ENCODE measurements at places on chromosomes 7 and 10.

DNA sequence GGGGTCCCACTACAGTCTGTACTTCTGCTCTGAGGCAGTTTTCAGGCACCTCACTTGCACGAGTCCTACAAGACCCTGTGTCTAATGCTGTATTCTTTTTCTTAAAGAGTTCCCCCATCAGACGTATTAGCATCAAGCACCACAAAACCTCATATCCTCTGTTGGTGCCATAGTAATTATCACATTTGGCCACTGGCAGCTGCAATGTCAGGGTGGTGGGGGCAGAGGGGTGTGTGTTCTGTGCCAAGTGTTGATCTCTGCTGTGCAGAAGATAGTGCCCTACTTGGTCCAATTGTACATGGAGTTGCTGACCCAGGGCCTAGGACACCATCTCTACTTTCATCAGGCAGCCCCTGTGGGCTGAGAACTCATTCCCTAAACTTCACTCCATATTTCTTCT is 20.0 kb upstream of the JAZF1 start:
- no peak for DNase-seq

- no peak for DNase-seq
Measured at GRCh38 chr7:134153493-134154136, 26.5 kb downstream of the LRGUK start.

DNA sequence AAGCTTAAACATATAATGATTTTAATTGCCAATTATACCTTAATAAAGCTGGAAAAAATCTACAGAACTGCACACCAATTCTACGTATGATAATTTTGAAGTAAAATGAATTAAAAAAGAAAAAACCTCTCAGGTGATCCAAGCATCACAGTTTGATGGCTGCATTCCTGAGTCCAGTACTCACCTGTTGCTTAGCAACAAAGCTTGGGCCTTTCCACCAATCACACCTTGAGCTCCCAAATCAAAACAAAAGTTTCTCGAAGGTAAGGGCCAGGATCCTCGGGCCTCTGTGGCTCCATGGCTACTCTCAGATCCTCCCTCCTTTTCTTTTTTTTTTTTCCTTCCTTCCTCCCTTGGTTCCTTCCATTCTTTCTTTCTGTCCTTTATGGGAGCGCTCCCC is 137.2 kb upstream of the PCBD1 start:
- no peak for DNase-seq

GRCh38 chr10:95260397-95260881 is 30.4 kb downstream of the PDLIM1 start:
- no peak for DNase-seq

GRCh38 chr10:7967035-7967434 is 87.5 kb upstream of the GATA3 start:
- no peak for DNase-seq

DNA sequence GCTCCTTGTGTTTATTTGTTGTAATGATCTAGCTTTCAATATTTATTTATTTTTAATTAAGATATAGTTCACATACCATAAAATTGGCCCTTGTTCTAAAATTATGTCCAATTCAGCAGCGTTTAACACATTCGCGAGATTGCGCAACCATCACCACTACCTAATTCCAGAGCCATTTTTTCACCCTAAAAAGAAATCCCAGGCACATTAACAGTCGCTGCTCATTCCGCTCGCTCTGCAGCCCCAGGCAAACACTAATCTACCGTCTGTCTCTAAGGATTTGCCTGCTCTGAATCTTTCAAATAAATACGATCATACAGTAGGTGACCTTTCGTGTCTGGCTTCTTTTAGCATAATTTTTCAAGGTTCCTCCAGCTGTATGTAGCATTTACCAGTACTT is 616.7 kb downstream of the CALN1 start:
- DNase-seq = no peak

- no peak for DNase-seq
Measured at GRCh38 chr7:47035522-47035921, 546.4 kb downstream of the TNS3 start.

GRCh38 chr10:48306870-48307710 is 613 bp downstream of the MAPK8 start:
- DNase-seq = peak; percentile 58

GRCh38 chr10:48900371-48900801 is 39.3 kb downstream of the LRRC18 start:
- no peak for DNase-seq

GRCh38 chr7:58086461-58086860 is 636.5 kb downstream of the ZNF716 start:
- no peak for DNase-seq

DNA sequence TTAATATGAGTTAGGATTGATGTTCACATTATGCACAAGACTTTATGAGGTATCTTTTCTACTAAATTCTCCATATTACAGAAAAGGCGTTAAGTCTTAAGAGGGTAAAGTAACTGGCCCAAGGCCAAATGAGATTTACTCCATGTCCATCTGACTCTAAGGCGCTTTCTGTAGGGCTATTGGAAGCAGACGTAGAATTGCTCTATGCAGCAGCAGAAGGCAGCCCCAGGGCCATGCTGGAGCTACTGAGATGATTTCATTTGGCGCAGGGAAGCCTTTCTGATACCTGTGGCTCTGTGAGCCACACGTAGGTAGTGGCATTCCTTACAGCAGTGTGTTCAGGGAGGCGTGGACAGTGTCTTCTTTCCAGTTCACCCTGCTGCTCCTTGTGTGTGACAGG is 133.1 kb downstream of the SH2D4B start:
- no peak for DNase-seq

DNA sequence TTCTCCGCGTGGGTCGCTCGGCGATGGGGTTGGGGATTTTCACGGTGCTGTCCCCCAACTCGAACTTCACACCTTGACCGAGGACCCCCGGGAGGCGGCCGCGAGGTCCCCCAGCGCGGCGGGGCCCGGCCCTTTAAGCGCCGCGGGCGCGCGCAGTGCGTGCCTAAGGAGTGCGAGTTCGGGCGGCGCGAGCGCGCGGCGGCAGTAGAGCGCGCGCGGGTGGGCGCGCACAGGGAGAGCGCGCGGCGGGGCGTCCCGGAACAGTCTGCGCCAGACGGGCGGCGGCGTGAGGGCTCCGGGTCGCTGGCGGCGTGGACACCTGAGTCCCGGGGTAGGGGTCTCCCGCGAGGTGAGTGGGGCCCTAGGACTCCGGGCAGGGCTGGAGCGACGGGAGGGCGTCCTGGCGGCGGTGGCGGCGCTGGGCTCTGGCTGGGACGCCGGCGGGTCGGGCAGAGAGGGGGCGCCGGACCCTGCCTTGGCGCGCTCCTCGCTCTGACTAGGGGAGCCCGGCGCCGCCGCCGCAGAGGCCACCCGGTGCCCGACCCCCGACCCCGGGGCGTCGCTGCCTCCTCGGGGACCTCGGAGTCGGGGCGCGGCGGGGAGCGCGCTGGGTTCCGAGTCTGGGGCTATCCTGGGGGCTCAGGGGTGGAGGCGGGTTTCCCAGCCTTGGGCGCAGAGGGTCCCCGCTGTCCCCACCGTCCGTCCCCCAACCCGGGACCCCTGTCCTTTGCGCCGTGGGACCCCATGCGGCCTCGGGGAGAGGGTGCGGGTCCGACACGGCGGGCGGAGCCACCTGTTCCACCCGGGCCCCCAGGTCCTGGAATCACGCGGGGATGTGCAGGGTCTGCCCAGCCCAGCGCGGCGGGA is at the start of gene PROSER2:
Gene PROSER2, plus strand, starts transcription at position 235 of the 867 bp plus-strand sequence. CDS start 28,722 bp downstream, outside the sequence.
- no peak for DNase-seq

- DNase-seq = no peak
Measured at GRCh38 chr7:116317907-116318306, 107.6 kb downstream of the TES start.

- DNase-seq = no peak
Measured at GRCh38 chr10:90042075-90042474, 340.7 kb downstream of the KIF20B start.

DNA sequence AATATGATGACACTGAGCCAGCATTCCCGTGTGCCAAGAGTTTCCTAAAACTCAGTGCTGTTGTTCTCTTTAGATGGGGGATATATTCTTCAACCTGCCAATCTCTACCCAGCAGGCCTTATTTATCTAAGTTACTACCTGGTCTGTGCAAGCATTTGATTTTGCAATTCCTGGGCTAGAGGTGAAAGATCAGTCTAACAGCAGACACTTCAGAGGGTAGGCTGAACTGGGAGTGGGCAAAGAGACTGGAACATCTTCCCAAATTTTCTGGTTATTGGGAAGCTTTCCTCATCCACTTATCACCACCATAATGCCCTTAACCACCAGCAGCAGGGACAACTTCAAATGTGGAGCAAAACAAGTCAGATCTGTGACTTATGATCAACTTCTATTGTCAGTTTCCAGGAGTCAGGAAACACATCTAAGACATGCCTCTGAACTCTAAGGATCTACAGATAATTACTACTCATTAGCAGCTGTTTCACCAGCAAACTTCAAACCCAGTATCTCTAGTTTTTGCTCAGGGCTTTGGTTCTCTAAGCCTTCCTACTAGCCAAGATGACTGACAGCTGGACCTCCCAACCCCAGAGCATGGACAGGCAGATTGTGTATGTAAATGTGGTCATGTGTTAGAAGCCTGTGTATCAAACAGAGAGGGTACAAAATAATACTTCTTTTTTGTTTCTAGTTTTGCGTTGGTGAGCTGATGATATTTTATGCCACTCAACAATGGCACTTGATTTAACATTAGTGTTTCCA is 1.0 kb downstream of the ASAH2 start:
- DNase-seq = no peak

- DNase-seq = no peak
Measured at GRCh38 chr10:53284615-53285182, 512.1 kb upstream of the MBL2 start.

GRCh38 chr10:13528875-13529713 is at the start of gene BEND7:
BEND7 (minus strand) TSS chr10:13529014; CDS start chr10:13528533, 481 bp downstream.
- no peak for DNase-seq

GRCh38 chr7:11749629-11750028 is 82.4 kb downstream of the THSD7A start:
- no peak for DNase-seq

DNA sequence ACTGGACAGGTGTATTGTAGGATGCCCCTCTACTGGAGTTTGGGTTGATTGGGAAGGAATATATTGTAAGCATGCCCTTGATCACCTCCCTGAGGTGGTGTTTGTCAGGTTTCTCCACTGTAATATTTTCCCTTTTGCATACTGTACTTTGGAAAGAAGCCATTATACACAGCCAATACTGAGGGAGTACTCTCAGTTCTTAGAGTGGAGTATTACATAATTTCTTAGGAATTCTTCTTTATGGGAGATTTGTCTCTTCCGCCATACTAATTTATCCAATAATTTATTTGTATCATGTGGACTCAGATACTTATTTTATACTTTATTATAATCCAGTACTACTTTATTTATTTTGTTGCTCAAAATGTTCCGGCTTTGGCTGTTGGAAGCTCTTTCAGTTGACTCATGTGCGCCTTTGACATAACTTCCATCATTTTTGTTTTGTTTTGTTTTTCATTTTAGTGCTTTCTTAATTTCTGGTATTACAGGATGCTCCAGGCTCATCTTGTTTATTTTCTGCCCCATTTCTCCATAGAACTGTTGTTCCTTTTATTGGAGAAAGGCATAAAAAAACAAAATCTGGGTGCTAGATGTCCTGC is 29.7 kb downstream of the MKLN1 start:
- DNase-seq = no peak

GRCh38 chr7:54292171-54292925 is 249.8 kb upstream of the VSTM2A start:
- no peak for DNase-seq

DNA sequence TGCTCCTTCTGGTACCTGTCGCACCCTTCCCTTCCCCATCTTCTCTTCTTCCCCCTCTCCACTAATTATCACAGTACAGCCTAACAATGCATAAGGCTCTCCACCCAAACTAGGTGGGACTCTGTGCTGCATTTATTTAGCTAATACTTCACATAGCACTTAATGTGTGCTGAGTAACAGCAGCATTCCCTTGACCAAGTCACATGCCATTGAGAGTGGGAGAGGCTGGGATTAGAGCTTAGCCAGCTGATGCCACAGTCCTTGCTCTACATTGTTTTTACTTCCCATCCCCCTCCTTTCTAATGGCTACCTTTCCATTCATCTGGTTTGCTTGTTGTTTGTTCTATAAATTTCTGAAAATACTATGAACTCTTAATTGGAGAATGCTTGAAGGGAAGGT is 426.9 kb downstream of the LRMDA start:
- no peak for DNase-seq

- no peak for DNase-seq
Measured at GRCh38 chr7:99762680-99763327, 21.2 kb downstream of the CYP3A4 start.

DNA sequence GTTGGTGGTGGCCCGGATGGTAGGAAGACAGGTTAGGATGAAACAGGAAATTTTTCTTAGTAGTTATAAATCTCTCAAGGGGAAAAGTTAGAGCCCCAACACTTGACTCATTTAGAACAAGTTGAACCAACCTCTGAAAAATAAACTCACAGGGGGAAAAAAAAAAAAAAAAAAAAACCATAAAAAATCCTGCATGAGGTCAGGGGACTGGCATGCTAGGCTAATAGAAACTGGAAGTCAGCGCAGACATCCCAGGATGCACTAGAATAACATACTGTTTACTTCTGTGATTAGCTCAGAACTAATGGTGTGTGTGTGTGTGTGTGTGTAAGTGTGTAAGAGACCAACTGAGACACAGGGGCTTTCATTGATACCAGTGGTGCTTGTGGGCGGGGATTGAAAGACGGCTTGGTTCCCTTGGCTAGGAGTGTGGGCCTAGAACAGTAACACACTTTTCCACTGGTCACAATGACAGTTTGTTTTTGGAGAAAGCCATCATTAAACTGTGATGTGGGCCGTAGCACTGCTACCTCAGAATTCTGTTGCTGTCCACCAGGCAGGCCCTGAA is 491.6 kb upstream of the GALNT17 start:
- DNase-seq = no peak
